ENCODE measurements at places on chromosomes 2 and 18. TPM values are rescaled to one million over a fixed set of nuclear protein-coding genes. Genes with fewer than 3 reads are reported as not detected.

DNA sequence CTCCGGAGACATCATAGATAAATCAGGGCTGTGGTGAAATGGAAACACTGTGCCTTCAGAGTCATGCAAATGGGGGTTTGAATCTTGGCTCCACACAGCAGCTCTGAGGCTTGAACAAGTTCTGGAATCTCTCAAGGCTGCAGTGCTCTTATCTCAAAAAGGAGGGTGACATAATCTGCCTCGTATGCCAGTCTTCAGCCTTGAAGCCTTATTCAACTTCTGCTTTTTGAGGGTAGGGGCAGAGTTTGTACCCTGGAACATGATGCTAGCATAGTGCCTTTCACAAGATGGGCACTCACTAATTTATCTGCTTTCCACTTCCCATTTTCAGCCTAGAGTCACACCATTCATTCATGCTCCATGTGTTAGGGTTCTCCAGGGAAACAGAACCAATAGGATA, 42.3 kb downstream of the GATA6 start:
- DNase-seq: no peak

DNA sequence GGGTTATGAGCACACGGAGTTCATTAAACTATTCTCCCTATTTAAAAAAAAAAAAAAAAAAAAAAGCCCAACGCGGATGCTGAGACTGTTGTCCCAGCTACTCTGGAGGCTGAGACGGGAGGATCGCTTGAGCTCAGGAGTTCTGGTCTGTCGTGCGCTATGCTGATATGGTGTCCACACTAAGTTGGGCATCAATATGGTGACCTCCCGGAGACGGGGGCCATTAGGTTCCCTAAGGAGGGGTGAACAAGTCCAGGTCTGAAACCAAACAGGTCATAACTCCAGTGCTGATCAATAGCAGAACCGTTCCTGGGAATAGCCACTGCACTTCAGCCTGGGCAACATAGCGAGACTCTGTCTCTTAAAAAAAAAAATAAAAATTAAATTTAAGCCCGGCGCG, 12.9 kb upstream of the ANKRD53 start:
- DNase-seq: no peak

DNA sequence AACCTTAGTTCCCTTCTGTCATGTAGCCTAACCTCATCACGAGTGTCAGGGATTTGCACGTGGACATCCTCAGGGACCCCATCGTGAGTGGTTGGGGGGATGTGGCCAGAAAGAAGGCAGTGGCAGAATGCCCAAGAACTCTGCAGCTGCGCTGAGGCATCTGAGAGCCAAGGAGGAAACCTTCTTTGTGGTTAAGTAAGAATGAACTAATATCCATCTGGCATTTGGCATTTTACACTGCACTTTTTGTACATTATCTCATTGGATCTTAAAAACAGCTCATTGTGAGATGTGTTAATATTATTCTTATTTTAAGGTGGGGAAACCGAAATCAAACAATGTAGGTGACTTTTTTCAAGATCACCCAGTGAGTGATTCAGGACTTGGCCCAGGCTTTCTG, 32.6 kb upstream of the APCDD1 start:
- DNase-seq: no peak

DNA sequence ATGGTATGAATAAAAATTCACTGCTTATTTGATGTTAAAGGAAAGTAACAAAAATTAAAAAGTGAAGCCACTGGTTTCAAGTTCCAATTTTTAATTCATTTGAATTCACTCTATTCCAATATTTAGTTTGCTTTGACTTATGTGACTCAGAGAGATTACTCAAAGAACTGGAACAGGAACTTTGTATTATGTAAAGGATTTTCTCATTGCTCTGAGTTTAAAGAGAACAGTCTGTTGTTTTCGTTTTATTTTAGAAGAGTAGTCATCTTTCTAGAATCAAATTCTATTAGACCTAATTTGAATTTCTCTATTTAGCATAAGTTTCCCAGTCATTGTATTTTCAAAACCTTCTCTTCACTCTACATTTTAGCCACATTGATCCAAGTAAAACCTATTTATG, 300.1 kb upstream of the SLC8A1 start:
- DNase-seq: no peak

GRCh38 chr2:42547014-42547413, 21.4 kb upstream of the MTA3 start:
- no peak for DNase-seq

GRCh38 chr2:16058256-16058655, 117.9 kb downstream of the MYCN start:
- no peak for DNase-seq

DNA sequence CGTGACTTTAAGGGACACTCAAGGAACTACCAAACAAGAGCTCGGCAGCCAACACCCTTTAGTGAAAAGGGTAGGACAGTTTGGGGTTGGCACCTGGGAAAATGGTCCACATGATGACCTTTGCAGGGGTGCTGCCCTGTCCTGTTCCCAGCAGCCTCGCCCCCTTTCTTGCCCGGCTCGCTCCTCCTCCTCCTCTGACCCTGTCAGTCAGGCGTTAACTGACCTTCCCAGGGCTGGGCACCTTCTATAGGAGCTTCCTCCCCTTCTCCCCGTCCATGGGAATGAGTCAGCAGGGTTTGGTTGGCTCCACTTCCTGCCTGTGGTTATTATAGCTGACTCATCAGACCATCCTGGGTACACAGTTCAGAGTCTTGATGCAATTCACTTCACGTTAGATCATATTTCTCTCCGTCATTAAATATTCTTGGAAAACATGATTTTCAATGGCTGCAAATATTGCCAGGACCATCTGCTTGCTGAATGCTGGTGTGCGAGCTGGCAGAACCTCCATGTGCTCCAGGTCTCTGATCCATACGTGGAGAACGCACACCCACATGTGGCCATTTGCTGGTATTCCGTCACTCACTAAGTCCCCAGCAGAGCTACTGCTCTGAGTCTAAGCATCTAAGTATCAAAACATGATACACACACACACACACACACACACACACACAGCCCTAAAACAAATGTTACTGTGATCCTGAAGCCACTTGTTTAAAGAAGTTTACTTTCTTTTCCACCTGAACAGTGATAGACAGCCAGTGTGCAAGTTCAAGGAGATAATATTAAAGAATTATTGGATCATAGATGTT, 185.0 kb downstream of the ANAPC1 start:
- DNase-seq: no peak

NEMP2 gene
- 14.2 TPM for total RNA-seq

REG3A gene
- not detected for total RNA-seq

TNFRSF11A gene
- 0.07 TPM for total RNA-seq

NOSTRIN gene
- not detected for total RNA-seq
